ENCODE measurements at places on chromosomes 3 and 15.
A peak's percentile ranks its signal among the peaks of the same experiment; 100 is the strongest.

GRCh38 chr3:169149349-169149890, 514.1 kb downstream of the MECOM start:
- DNase-seq, result peak; percentile 75

- no peak for DNase-seq
These were observed 31.9 kb upstream of the ATP13A3 start for GRCh38 chr3:194518652-194519051.

- no peak for DNase-seq
These were observed 89.8 kb upstream of the MEX3B start for GRCh38 chr15:82135638-82136037.

DNA sequence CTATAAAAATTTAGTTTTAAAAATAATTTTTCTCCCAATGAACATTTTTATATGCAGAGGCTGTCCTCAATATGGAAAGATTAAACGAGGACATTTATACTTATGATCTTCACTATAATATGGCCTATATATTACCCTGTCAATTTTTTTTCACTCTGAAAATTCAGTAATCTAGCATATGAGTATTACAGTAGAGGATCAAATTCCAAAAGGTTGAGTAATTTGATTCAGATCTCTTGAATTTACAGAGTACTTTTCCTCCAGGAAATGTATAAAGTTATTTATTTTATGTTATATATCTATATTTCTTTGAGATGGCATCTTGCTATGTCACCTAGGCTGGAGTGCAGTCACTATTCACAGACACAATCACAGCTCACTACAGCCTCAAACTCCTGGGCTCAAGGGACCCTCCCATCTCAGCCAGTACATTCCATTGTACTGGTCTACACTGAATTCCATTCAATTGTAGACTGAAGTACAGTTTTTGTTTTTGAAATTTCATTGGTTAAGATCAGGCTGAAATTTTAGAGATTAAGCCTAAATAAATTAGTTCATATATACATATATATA, 16.3 kb upstream of the TRPM7 start:
- no peak for DNase-seq

- DNase-seq, result no peak
These were observed 521.9 kb downstream of the PLOD2 start for GRCh38 chr3:145639003-145639606.

GRCh38 chr3:132279030-132279429, 38.2 kb upstream of the ACP3 start:
- DNase-seq, result no peak

- no peak for DNase-seq
These were observed 8.2 kb upstream of the EPHB3 start for GRCh38 chr3:184553385-184553784.

DNA sequence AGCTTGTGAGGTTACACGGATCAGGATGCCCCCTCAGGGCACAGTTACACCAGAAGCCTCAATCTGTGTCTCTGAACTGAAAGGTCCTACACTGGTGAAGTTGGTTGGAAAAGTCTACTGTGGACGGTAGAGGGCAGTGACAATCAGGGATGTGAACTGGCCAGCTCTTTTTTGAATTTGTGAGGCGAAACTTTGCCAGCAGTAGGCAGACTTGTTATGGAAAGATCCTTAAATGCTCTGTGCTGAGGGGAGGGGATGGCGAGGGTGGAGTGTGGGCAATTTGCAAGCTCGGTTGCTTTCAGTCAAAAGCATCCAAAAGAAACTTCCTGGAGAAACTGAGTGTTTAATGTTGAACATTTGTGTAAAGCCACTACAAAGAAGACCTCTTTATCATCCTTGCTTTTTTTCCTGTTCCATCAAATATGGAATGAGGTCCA, 127.4 kb upstream of the ABHD17C start:
- peak; percentile 85 for DNase-seq

DNA sequence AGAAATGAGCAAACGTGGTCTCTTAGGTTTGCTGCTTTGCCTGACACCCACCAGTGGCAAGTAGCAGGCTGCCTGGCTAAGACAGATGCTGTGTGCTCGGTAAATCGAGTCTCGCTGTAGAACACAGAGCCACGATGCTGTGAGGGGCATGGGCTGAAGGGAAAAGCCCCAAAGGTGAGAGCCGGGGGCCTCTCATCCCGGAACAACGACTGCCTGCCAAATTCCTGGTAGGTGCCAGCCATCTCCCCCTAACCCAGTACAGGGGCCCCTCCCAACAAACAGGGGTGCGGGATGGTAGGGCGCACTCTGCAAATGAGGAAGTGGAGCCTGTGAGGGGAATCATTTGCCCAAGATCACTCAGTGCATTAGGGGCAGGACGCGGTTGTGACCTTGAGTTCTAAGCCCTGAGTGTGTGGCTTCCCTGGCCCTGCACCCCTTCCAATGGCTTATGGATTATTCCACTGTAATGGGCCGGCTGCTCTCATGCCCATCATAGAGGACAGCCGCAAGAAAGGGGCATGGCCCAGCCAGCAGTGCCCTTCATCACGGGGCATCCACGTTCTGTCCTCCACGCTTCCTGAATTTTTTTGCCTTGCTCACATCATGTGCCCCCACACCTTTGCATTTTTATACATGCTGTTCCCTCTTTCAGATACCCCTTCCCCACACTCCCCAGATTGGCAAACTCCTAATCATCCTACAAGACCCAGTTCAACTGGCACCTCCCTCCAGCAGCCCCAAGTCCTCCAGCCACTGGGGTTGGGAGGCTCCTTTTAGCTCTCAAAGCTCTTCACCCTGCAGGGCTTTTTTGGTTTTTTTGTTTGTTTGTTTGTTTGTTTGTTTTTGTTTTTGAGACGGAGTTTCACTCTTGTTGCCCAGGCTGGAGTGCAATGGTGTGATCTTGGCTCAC, 125.4 kb downstream of the NUP210 start:
- DNase-seq, result no peak

GRCh38 chr3:9951962-9952805, at the start of gene PRRT3:
PRRT3 (minus strand) TSS chr3:9952408; CDS start chr3:9950115, 2,293 bp downstream.
- DNase-seq, result peak; percentile 61

- DNase-seq, result peak; percentile 75
These were observed 59.1 kb upstream of the TLE3 start for GRCh38 chr15:70156671-70157271.

DNA sequence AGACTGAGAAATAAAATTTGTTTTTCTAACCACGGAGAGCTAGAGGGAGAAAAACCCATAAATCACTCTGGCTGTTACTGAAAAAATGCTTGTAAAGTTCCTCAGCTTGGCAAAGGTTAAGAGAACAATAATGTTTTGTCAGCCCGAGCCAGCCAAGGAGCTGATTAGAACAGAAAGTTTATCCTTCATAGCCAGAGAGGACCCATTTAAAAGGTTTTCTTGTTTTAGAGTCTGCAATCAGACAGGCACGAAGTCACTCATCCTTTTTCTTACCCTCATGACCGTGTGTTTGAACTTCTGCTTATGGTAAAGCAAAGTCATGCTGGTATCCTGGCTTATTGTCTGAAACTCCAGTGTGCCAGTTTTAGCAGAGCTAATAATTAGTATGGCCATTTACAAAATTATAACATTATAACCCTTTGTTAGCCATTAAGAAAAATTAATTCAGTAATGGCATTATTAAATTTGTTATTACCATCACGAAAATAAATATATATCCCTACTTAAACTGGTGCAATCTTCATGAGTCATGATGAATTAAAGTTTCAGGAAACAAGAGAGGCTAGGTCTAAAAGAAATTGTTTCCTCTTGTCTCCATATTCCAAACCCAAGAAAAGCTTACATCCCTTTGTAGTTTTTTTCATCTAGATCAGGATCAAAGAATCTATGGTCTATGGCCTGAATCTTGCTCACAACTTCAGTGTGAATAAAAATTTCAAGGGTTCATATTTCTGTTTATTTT, 13.5 kb upstream of the STXBP5L start:
- no peak for DNase-seq

DNA sequence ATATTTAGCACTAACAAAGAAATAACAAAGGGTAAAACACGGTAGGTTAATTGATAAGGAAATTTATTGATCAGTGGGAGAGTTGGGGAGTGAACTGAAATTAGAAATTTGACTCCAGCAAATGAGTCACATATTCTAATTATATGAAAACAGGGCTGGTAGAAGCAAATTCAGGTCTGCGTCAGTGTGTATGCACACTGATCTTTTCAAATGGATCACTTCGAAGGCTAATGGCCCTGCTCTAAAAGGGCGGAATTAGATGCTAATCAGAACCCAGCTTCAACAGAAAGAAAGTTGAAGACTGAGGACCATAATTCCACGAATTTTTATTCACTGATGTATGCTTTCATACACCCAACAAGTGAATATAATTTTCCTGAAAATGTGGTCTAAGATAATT, 762.4 kb upstream of the DPPA4 start:
- no peak for DNase-seq

DNA sequence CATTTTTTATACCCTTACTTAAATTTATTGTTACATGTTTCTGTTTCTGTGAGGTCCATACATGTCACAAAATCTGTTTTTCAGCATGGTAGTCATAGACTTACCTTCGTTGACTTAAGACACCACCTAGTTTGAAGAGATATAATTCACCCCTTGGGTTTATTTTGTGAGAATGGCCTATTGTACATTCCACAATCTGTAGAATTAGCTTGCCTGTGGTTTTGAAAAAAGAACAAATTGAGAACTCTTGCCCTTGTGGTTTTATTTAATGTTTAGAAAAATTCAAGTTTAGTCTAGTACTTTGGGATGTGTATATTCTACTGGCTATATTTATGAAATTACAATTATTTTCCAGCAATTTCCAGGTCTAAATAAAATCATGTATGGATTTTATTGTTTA, 31.6 kb downstream of the FILIP1L start:
- no peak for DNase-seq

GRCh38 chr15:39472621-39473297, 108.1 kb upstream of the THBS1 start:
- DNase-seq, result peak; percentile 89

DNA sequence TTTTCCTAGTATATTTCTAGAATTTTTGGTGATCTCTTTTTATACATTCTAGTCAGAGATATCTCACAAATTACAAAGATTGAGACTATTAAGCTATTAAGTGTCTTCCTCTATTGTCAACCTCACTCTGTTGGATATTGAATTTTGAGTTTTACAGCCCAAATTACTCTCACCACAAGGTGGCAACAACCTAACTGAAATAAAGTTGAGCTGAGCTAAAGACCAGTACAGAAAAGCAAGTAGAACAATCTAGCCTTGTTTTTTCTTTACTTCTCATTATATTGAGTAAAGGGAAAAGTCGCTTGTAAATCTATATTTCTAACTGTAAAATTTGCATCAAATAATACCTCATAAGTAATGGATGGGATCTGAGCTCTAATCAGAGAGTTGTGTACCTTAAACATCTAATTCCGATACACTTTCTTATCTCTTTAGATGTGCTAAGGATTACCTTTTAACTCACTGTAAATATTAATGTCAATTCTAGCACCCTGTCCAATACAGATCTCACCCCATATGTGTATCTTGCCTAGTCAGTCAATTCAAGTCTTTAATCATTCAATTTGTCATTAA, 13.6 kb upstream of the COMMD2 start:
- peak; percentile 36 for DNase-seq

DNA sequence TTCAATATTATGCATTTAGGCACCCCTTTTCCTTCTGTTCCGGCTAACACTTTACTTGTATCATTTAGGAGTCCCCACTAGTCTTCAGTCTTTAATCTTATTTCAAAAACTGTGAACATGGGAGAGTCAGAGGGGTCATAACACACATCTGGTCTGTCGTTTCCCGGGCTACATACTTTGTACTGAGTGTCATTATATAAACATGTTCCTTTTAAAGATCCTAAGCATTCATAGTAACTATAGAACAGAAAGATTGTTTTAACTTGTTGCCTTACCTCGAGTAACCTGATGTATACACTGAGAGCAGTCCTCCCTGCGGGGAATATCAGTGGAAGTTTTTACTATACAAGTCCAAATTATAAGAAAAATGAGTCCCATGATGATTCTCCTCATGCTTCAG, 78.2 kb upstream of the VEPH1 start:
- DNase-seq, result no peak

GRCh38 chr3:189353988-189354889, 182.5 kb downstream of the TPRG1 start:
- DNase-seq, result no peak

- DNase-seq, result no peak
These were observed 56.0 kb upstream of the DYNC1LI1 start for GRCh38 chr3:32626631-32627030.

- DNase-seq, result peak; percentile 74
These were observed 16.1 kb downstream of the CD276 start for GRCh38 chr15:73700041-73700842.

DNA sequence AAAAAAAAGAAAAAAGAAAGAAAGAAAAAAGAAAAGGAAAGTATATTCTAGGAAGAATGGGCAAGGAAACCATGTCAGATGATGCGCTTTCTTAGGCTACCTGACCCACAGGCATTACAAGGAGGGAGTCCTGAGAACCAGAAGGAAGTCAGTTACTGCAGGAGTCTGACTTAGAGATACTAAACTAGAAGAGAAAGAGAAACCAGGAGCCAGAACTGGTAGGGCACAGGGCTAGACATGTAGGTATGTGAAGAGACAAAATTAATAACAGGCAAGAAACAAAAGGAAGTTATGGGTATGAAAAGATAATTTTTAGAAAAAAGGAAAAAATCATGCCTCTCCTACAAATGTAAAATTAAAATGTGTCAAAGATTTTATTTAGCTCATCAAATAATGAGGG, 63.3 kb upstream of the LRRN1 start:
- DNase-seq, result no peak

- DNase-seq, result no peak
These were observed 14.7 kb downstream of the CCR1 start for GRCh38 chr3:46193436-46193835.

DNA sequence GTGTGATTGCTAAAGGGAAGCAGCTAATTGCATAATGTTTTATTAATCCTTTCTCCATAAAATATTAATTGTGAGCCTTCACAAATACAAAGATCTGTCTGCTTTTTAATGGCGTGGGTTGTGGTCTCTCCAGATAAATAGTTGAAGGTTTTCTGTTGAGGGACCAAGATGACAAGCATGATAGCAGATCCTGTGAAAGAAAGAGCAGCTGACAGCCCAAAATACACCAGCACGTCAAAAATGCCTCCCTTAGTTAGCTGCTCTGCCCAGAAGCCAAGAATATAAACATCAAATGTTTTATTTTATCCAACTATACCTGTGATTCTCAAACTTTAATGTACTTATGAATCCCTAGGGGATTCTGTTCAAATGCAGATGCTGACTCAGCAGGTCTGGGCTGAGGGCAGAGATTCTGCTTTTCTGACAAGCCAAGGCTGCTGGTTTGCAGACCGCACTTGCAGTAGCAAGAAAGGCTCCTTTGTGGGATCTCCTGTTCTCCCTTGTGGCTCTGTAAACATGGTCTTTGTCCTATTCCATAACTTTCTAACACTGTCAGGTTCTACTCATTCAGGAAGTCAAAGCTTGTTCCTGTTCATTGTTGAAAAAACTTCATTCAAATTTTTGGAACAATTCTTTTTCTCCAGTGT, 119.1 kb upstream of the SLC25A36 start:
- DNase-seq, result no peak

DNA sequence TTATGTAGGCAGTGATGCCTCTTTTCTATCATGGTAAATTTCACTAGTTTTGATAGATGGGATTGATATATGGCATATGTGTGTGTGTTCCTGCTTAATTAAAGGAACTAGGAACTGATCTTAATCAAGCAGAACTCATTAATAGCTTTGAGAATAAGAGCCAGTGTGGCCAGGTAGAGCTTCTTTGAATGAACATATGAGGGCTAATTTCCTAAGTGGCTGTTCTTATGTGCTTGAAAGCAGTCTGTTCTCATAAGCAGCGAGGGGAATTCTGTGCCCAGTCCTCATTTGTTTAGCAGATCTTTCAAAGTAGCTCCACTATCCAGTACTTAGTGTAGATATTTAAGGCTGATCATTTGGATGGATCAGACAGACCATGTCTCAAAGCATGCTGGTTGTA, 164.2 kb downstream of the GABRG3 start:
- DNase-seq, result no peak

- no peak for DNase-seq
These were observed 13.9 kb downstream of the ANKDD1A start for GRCh38 chr15:64925335-64926330.

Measured in AG08395 (cell line).